ENCODE measurements at places on chromosomes 3 and 15.

DNA sequence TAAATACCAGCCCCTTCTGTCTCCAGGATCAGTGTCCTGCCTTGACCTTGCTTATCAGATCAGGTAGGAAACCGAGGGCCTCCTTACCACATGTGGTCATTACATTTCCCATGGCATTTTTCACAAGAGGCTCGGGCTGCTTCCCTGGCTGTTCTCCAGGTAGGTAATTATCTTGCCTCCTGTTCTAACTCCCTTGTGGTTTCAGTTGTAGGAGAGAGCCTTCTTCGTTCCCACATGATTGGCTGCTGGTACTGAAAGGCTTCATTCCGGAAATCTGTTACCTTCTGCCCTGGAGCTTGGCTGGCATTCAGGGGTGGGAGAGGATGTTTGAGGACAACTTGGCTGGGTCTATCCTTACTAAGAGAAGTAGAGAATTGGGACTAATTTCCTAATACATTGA, 46.8 kb upstream of the RORA start:
- no peak for DNase-seq

GRCh38 chr3:139797724-139798343, 120.1 kb upstream of the NMNAT3 start:
- peak; percentile 25 for DNase-seq

DNA sequence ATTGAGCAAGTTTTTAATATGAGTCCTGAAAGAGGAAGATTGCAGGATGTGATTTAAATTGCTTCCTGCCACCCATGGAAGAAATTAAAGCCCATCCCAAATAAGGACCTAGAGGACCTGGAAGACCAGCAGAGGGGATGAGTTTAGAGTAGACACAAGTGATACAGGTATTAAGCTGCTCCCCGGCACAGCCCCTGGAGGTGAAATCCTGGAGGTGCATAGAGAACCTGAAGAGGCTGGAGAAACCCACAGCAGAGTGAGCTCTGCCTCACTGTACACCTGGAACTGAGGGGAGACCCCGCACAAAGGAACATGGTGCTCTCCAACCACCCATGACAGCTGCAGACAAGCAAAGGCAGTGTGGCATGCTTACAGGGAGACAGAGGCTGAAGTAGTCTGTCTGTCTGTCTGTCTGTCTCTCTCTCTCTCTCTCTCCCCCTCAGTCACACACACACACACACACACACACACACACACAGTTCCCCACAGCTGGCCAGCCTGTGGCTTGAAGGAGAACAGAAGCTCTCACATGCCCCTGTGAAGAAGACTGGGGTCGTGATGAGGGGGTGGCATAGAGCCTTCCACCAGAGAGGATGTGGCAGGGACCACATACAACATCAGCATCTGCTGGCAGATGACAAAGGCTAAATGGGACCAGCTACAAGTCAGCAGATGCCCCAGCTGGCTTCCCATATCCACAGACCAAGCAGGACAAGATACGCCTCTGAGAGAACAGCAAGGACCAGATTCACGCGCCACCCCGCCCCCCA, 38.1 kb downstream of the FSIP1 start:
- DNase-seq, result no peak

GRCh38 chr15:92651877-92652575, 3.5 kb downstream of the FAM174B start:
- no peak for DNase-seq

Data from fibroblast of upper back skin (primary cell).